ENCODE measurements at places on chromosomes 6 and 20.

DNA sequence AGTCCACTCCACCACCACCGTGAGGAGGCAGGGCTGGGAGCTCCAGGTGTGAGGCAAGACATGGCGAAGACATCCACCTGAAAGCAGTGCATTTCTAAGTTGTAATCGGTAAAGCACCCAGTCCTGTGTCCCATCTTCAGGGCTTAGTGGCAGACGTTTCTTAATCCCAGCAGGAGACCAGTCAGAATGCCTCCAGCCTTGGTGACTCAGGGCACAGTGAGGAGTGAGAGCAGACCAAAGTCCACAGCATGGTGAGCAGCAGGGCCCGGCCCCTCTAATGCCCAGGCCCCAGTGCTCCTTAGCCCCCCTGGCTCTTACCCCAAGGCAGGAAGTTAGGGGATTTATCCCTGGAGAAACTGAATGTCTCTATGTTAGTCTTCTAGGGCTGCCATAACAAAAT lies 183.9 kb downstream of the SYNDIG1 start:
- DNase-seq: no peak

DNA sequence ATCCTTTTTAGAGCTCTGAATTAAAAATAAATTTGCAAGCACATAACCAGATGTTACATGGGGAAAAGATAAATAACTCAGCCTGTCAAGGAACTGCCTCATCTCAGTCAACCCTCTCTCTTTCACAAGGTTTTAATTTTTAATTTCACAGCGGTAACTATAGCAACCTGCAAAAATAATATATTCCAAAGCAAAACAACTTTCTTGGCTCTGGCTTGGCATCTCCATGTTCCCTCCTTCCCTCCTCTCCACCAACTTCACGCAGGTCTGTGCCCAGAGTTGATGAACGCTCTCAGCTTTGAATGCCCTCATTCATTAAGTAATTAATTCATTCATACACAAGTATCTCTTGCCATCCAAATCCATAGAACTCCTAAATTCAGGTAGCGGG lies 32.5 kb upstream of the SIRPA start:
- no peak for DNase-seq

DNA sequence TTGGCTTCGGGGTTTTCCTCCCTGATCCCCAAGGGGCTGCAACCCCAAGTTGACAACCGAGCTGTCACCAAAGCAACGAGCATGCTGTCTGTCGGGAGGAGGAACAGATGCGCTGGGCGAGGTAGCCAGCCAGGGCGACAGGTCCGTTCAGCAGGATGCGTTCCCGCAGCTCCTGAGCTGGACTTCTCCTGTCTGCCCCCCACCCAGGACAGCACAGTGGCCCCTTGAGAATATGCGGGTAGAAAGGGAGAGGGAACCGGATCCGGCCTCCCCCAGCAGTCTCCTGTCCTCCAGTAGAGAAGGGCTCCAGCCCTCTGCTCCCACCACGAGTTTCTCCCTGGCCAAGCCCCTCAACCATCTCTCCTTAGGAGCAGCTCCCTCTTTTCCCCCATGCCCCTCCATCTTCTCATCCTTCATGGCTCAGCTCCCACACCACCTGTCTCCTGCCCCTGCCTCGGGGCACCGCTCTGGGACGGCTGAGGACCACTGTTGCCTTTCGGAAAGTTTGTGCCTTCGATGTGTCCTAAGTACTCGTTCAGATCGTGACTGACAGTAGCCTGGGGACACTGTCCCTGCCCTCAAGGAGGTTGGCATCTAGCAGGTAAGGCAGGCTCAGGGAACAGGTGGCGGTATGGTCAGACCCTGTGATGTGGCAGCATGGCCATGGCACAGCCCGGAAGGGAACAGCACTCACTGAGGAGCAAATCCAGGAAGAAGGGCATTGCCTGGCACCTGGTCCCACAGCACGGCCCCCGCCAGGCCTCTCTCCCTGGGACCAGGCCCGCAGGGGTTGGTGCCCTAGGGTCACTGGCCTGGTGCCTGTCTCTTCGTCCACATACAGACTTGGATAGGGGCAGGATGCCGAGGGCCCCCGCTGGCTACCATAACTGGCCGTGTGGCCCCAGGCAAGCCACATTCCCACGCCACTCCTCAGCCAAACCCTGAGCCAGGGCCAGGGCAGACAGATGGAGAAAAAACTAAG lies 96.3 kb downstream of the ASXL1 start:
- no peak for DNase-seq

- DNase-seq: no peak
These were observed 20.2 kb upstream of the MICA start for GRCh38 chr6:31383149-31383548.

- DNase-seq: no peak
These were observed 198.6 kb downstream of the TMEM242 start for GRCh38 chr6:157124485-157125254.

DNA sequence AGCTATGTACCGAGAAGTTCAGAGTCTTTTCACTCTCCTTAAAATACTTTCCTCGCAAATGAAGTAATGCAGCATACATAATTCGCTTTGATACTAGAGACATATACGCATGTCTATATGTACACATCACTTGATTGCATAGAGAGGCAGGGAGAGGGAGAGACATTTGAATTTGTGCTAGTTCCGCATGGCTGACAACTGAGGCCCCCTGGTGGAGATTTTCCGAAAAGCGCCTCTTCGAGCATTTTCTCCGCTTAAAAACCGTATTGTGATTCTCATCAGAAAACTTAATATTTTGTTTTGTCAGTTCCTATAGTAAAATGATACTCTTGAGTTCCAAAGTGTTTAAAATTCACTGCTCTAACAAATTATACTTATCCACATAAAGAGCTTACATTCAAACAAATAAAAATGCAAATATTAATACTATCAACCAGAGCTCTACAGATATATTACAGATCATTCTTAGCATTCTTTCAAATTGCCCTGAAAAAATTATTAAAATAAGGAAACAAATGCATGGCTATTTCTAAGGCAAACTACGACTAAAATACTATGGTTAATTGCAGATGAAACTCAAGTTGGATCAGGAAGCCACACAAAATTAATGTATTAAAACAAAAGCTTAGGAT lies 637 bp downstream of the MYLK4 start:
- DNase-seq: peak; percentile 94

GRCh38 chr6:125753218-125753936 lies 3.9 kb downstream of the HEY2 start:
- DNase-seq: peak; percentile 60

DNA sequence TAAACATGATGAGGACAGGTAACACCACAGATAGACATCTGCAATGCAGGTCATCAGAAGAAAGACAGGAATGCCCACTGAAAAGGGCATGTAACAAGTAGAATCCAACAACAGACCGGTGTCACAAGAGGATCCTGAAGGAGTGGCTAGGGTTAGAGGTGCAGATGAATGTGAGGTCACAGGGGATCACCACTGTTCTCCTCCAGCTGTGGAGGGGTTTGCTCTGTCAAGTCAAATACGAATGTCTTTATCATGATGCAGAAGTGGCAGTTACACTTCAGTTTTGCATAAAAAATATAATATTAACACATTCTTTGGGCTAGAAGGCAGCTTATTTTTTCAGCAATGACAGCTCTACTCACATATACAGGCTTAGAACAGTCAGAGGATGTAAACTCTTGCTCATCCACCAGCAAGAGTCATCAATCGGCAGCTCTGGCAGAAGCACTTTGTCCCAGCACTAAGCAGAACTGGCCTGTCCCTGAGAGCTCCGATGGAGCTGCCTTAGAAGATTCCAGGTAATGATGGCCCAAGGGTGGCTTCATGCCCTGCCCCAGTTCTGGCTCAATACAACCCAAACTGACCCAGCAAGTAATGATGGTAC lies 130.4 kb upstream of the TRAF3IP2 start:
- DNase-seq: no peak

DNA sequence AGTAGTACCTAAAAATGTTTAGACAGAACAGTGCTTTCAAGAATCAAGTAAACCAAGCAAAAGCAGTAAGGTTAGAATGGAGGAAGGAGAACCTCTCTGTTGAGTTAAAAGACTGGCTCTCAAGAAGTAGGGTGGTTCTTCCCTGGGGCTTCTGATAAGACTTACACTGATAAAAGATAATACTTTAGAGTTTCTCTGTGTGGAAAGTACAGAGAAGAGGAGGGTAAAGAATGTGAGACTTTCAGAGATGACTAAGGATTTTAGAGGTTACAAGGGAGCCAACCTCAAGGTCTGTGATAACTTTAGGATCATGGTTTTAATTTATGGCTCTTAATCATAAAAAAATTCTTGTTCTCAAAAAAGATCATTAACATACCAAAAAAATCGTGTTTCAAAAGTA lies 30.9 kb upstream of the ALDH8A1 start:
- peak; percentile 89 for DNase-seq

GRCh38 chr6:33298773-33299236 lies at the start of gene RGL2:
Gene RGL2, minus strand, starts transcription at chr6:33298942. Its CDS starts 332 bp downstream, at chr6:33298610.
- peak; percentile 93 for DNase-seq

GRCh38 chr20:48425817-48426612 lies 401.8 kb downstream of the PREX1 start:
- DNase-seq: no peak

GRCh38 chr6:6740595-6740994 lies 152.1 kb downstream of the LY86 start:
- no peak for DNase-seq

DNA sequence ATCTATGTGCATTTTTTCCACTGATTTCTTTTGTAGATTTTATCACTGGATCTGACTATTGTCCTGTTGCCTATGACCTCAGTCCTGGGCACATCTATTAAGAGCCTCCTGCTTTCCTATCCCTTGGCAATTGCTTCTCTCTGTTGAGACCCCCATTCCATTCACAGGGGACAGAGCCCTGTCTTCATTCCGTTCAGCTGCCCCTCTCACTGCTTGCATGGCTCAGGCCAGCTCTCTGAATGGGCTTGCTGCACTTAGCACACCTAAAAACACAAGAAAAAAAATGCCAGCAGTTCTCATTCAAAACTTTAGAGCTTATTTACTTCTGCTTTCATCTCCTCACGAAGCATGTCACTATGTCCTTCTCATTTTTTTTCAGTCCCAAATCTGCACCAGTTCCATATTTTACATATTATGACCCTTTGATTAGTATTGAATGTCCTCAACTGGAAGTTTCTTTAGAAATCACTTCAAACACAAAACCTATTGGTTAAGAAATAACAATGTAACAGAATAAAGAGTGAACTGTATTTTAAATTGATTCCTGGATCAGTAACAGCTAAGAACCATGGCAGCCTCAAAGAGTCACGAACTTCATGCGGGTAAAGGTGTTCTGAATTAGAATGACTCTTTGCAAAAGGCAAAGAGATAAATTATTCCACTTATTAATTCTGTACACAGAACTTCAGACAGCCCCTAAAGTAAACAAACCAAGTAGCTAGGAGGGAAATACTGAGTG lies 616.5 kb downstream of the C6orf118 start:
- DNase-seq: no peak

DNA sequence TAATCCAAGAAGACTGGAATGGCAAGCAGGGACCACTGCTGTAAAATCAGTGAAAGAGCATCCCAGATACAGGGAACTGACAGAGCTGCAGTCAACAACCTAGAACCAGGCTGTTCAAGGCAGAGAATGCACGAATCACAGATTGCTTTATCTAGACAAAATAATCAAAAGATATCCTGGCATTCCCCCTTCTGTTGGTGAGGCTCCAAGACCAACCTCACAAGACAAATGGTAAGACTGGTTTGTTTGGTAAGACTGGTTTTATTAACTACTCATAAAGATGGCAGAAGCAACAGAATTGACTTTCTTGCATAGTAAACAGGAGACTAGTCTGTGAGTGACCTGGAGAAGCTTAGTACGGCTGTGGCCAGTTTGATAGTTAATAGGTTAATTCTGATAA lies 88.8 kb upstream of the AHI1 start:
- DNase-seq: no peak

DNA sequence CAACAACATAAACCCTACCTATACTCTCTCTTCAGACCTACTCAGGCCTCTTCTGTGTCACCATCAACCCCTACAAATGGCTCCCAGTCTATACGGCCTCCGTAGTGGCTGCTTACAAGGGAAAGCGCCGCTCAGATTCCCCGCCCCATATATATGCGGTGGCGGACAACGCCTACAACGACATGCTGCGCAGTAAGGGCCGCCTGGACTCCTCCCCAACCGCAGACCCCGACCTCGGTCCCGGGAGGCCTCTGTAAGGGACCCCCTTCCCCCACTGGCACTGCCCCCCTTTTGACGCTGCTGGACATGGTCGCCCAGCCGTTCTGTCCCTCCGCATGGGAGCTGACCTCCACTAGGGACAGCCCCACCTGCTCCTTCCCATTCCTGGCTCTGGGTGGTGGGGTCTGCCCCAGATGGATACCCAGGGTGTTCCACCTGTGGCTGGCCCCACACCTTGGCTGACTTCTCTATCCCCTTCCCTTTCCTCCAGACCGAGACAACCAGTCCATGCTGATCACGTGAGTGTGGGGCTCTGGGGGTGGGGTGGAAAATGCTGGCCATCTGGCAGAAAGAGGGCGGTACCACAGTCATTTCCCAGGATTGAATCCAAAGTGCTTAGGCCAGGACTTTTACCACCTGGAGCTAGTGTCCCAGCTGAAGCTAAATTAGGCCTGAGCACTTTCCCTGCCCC lies 25.0 kb downstream of the MYH7B start:
- no peak for DNase-seq

DNA sequence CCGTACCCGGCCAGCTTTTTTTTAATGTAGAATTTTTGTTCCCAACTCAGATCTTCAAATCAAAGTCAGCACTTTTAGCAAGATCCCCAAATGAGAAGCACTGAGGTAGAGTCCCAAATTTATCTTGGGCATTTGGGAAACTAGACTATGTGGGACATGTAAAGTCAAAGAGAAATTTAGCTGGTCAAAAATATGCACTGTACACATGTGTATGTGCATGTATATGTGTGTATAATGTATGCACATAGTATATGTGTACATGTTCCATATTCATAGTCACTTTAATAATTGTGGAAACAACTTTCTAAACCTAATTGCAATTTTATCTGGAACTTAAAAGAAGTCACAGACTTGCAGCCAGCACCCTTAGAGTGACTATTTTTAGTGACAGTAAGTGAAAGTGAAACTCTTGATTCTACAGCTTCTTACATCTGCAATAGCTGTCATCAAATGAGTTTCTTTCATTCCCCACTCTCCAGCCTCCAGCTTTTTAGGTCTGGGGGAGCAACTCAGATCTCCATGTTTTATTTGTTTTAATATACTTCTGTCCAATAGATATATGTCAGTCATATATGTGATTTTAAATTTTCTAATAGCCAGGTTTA lies 53.6 kb downstream of the CDC40 start:
- peak; percentile 40 for DNase-seq

DNA sequence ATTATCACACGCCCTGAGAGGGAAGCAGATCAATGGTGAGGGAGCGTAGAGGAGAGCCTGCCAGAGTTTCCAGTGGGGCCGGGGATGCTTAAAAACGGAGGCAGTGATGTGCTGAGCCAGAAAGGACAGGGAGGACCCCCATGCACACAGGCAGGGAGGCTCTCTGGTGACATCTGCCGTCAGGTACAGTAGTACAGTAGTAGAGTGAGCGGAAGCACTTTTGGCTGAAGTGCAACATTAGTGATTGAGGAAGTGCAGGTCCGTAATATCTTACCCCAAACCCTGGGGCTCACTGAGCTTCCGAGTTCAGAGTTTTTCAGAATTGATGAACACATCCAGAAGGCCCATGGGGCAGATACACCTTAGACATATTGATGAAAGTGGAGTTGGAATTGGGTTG lies 42.1 kb downstream of the GFRA4 start:
- DNase-seq: no peak

GRCh38 chr20:18623156-18623910 lies 35.5 kb downstream of the DTD1 start:
- no peak for DNase-seq

- DNase-seq: no peak
These were observed 39.3 kb downstream of the MBOAT1 start for GRCh38 chr6:20172842-20173456.

GRCh38 chr20:3188823-3189413 lies 15.6 kb downstream of the DDRGK1 start:
- no peak for DNase-seq
